ENCODE measurements at places on chromosomes 1 and 21.
A peak's percentile ranks its signal among the peaks of the same experiment; 100 is the strongest.

- DNase-seq, result no peak
Measured at GRCh38 chr1:157971769-157972168, 21.7 kb upstream of the KIRREL1 start.

- DNase-seq, result no peak
Measured at GRCh38 chr1:183030053-183030452, 6.8 kb downstream of the LAMC1 start.

GRCh38 chr1:197843401-197843800 lies 59.0 kb upstream of the C1orf53 start:
- no peak for DNase-seq

- DNase-seq, result peak; percentile 14
Measured at GRCh38 chr1:172117800-172118199, 276.5 kb downstream of the DNM3 start.

GRCh38 chr1:12215118-12215961 lies 14.5 kb upstream of the VPS13D start:
- DNase-seq, result no peak

DNA sequence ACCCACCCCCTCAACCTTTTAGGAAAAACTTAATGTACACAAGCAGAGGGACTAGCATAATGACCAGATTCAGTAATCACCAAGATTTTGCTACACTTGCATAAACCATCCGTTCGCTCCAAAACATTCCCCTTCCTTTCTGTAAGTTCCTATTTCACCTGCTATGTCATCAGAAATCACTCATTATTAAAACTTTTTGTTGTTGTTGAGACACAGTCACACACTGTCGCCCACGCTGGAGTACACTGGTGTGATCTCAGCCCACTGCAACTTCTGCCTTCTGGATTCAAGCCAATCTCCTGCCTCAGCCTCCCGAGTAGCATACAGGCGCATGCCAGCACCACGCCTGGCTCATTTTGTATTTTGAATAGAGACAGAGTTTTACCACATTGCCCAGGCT lies 3.4 kb downstream of the MRPL20 start:
- no peak for DNase-seq

DNA sequence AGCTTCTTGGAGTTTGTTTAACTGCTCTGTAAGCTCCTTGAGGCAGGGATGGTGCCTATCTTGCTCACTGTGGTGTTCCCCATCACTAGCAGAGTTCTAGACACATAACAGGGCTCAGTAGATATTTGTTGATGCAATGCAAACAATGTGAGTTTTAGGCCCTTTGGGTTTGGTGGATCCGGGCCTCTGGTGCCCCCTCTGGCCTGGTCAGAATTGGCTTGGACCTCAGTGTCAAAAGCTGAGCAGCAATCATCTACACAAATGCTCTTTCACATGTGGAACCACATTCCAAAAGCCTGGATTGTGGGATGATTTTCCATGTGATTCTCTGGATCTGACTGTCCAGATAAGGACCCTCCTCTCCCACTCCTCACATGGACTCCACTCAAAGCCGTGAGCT lies 53.4 kb upstream of the BCAR3 start:
- no peak for DNase-seq

DNA sequence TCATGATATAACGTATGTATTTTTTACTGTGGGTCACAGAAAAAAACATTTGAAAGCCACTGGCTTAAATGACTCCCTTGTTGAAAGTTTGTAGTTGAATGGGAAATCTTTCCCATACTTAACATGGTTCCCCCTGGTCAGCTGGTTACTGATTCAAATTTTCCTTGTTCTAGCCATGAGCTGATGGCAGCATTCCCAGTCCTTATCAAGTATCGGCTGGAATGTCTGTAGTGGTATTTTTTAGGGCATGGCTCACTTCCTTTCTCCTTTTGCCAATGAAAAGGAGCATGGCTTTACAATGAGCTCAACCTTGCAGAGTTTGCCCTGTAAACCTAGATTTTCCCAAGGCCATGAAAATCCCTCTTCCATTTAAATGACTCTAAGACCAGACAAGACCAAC lies 55.7 kb downstream of the GIPC2 start:
- DNase-seq, result no peak

DNA sequence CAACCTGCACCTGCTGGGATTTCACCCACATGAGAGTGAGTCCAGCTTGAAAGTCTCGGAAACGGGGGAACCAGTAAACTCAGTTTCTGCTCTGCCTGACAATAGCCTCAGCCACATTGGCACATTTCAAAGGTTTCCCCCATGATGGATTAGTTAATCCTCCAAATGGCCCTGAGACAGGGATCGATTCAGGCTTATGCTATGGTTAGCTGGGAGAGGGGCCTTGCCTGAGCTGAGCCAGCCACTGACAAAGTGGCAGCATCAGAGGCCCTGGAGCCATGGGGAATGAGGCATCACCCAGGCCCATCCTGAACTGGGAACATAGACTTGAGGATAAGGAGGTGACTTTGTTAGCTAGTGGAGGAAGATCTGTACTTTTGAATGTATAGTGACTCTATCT lies 2.9 kb upstream of the CLSTN1 start:
- no peak for DNase-seq

DNA sequence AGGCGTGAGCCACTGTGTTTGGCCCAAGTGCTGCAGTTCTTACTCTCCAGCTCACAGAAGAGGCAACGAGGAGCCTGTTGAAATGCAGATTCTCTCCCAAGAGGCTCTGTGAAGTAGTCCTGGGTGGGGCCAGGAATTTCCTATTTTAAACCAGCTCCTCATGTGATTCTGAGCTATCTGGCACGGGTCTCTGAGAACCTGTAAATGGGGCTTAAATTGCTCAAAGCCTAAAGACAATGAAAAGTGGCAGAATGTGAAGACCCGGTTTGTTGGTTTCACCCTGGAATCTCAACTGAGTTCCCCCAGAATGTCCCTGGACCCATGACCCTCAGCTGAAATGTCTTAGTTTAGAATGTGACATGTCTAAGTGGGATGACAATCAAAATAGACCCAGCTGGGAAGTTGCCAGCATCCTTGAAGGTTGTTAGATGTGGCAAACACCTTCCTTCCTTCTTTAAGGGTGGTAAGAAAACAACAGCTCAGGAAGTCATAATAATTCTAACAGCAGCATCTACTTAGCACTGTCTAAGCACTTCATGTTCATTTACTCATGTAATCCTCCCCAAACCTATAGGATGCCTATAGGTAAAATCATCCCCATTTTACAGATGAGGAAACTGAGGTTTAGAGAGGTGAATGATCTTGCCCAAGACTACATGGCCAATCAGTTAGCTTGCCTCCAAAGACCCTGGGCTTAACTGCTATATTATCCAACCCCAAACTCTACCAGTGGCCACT lies 20.9 kb upstream of the ATP5PO start:
- DNase-seq, result no peak

- DNase-seq, result no peak
Measured at GRCh38 chr1:44049839-44050238, 18.6 kb upstream of the SLC6A9 start.

GRCh38 chr1:205287767-205288559 lies 33.6 kb downstream of the NUAK2 start:
- peak; percentile 81 for DNase-seq

DNA sequence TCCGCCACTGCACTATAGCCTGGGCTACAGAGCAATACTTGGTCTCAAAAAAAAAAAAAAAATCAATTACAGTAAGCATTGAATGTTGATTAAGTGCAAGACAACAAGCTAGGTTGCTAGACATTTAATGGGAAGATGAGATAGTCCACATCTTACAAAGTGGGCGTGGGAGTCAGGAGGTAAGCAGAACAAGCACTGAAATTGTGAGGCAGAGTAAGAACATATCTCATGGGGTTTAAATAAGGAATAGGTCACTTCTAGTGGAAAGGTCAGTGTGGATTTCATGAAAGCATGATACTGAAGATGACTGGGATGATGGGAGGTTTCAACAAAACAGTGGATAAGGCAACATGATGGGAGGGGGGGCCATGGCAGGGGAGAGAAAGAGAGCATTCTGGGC lies 1.9 kb upstream of the OLFML2B start:
- DNase-seq, result no peak

GRCh38 chr1:1117469-1117831 lies 1.6 kb upstream of the C1orf159 start:
- DNase-seq, result no peak

GRCh38 chr1:12486401-12487005 lies 131.5 kb downstream of the DHRS3 start:
- no peak for DNase-seq

DNA sequence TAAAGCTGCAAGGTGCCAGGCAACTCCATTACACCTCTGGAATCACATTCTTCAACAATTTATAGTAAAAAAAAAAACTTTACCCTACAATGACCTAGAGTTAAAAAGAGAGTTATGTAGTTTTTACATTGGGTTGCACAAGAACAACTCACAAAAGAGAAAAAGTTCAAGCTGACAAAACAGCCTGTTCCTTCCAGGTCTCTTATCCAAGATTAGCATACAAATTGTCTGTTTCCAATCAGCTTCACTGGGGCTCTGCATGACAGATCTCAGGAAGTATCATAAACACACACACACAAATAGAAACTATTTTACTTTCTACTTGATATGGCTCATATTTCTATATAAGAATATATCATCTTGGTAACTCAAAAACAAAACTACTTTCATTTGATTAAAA lies 154.6 kb downstream of the PCNX2 start:
- DNase-seq, result no peak

GRCh38 chr1:9265968-9266367 lies 26.7 kb upstream of the SPSB1 start:
- no peak for DNase-seq

DNA sequence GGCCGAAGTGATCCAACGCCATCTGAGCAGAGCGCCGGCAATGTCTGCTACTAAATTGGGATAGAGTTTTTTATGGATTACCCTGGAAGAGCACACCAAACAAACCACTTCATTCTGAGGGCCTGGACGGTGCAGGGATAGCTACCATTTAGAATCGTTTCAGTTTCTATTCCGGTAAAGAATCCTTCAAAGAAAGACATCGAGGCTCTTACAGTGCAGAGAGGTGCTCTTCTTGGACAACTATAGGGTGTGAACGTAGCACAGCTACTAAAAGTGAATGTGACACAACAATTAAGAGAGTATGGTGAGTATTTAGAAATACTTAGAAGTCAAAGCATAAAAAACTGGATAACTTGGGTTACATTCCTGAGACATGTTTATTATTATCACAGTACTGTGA lies 16.1 kb downstream of the HIVEP3 start:
- no peak for DNase-seq

GRCh38 chr1:66282343-66282852 lies 251.6 kb upstream of the SGIP1 start:
- peak; percentile 79 for DNase-seq

DNA sequence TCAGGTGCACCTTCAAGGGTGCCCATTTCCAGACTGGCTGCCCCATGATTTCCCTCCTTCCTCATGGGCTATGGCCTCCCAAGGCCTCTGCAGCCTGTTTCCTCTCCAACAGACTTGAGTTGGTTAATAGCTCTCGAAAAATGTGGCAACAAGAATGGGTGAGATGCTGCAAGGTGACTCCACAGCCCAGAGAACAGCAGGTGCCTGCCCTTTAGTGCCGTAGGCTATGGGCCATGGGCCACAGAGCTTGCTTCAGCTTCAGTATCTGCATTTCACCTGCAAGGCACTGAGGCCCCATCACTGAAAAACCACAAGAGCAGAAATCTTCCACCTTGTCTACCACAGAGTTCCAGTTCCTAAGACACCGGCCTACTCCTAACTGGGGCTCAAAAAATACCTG lies 122.0 kb downstream of the ETS2 start:
- no peak for DNase-seq

DNA sequence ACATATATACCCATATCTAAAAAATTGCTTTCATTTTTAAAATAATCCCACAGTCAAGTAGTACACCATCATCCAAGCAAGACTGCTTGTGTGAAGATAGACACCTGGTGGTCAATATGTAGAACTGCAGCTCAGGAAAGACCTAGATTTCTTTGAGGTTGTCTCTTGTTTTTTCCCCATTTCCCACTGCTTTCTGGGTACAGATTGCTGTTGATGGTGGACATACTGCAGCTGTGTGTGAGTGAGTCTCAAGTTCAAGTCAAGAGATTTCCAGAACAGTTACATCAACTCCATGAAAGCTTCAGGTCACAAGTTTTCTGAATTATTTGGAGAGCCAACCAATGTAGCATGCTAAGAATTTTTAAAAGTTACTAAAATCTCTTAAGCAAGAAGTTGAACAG lies 306.4 kb downstream of the DUSP10 start:
- DNase-seq, result no peak

- no peak for DNase-seq
Measured at GRCh38 chr1:215748431-215748830, 181.3 kb downstream of the KCTD3 start.

- DNase-seq, result peak; percentile 87
Measured at GRCh38 chr1:52033190-52034049, at the start of gene KTI12. TSS of gene KTI12 (minus strand) at chr1:52033810. CDS start at chr1:52033761, 49 bp downstream.

GRCh38 chr1:59404796-59405195 lies 107.9 kb downstream of the FGGY start:
- no peak for DNase-seq

DNA sequence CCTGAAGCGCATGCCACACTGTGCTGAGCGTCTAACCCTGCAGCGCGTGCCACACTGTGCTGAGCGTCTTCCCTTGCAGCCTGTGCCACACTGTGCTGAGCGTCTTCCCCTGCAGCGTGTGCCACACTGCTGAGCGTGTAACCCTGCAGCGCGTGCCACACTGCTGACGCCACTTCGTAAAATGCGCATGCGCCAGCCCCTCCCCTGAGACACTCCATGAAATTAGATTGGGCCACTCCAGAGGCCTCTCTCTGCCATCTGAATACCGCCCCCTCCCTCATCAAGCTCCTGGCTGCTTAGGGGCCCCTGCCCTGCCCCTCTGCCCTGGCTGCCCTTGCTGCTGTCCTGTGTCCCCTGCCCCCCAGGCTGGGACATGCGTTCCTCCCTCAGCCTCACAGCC lies 84.8 kb downstream of the POFUT2 start:
- no peak for DNase-seq

- DNase-seq, result no peak
Measured at GRCh38 chr1:45353685-45354084, 13.4 kb upstream of the MUTYH start.

- no peak for DNase-seq
Measured at GRCh38 chr1:43241413-43241836, 28.4 kb upstream of the TMEM125 start.

DNA sequence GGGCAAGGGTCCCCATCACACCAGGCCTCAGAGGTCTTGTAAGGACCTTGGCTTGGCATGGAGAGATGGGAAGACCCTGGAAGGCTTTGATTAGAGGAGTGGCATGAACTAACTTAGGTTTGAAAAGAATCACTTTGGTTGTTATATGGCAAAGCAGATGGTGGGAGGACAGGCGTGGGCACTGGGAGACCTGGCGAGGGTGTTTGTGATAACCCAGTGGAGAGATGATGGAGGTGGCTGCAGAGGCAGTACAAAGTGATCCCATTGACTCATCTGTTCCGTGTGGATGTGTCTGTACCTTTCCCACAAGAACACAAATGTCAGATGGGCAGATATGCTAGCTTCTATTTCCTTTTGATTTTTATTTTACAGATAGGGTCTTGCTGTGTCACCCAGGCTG lies 168.3 kb downstream of the SLC35F3 start:
- DNase-seq, result no peak

GRCh38 chr1:228070851-228071250 lies 11.7 kb upstream of the ARF1 start:
- DNase-seq, result no peak
